Stomach (tissue), 19 donors: ENCODE measurements at places on chromosomes 5 and 9.

DNA sequence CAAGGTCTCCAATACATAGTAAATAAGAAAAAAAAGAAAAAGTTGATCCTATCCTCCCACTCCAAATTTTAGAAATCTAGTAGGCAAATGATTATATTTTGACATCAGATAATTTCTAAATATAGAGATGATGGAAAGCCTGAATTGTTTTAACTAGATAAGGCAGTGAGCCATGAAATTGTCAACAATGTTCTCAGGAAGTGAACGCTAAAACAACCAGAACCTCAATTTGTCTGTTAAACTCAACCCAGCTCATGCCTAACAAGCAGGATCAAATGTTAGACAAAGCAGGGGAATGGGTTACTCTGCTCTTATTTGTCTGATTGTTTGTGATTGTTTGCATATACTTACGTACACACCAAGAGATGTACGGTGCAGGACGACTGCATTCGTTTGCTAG lies 49.2 kb downstream of the ESM1 start:
- peak; percentile 25 for DNase-seq

DNA sequence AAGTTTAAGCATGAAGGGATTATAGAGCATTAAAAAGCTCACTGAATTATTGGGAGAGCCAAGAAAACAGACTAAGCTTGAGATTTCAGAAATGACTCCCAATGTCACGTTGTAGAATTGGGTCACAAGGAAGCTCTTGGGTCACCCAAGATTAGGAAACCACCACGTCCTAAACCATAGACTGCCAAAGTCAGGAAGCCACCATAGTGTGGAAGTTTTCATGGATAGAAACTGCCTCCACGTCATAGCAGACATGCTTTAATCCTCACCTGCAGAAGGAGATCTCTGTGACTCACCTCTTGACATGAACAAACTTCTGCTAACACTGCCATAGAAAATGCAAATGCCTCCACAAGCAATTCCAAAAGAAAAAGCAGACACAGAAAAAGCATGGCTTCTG lies 106.3 kb downstream of the SLC1A3 start:
- no peak for DNase-seq

GRCh38 chr9:34957492-34958410 lies at the start of gene PHF24:
TSS of gene PHF24 (plus strand) at chr9:34958285. CDS start at chr9:34971299, 13,014 bp downstream.
- DNase-seq, result no peak

- DNase-seq, result peak; percentile 86
These were observed 872 bp downstream of the TXNDC15 start for GRCh38 chr5:134874831-134875655.

- DNase-seq, result no peak
These were observed 56.5 kb upstream of the RNF38 start for GRCh38 chr9:36456480-36457065.

GRCh38 chr9:110303133-110303532 lies 34.5 kb downstream of the TXNDC8 start:
- no peak for DNase-seq

DNA sequence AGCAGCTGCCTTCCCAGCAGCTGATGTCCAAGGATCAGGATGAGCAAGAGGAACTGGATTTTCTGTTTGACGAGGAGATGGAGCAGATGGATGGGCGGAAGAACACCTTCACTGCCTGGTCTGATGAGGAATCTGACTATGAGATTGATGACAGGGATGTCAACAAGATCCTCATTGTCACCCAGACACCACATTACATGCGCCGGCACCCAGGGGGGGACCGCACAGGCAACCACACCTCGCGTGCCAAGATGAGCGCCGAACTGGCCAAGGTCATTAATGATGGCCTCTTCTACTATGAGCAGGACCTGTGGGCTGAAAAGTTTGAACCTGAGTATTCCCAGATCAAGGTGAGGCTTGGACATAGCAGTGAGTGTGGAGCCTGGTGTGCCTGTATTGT lies 46.9 kb downstream of the LARP1 start:
- DNase-seq, result no peak

DNA sequence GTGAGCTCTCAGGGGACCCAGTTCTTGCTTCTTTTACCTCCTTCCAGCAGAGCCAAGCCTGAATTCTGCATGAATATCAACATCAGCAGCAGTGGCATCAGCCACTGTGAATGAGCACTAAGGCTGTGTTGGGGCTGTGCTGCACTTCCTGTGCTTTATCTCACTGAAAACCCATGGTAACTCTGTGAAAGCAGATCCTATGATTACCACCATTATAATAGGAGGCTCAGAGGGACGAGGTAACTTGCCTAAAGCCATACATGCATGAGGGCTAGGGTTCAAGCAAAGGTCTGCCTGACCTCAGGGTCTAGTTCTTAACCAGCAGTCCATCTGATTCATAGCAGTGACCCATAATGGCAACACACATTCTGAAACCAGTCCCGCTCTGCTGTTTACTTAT lies 60.5 kb upstream of the RAPGEF1 start:
- no peak for DNase-seq

DNA sequence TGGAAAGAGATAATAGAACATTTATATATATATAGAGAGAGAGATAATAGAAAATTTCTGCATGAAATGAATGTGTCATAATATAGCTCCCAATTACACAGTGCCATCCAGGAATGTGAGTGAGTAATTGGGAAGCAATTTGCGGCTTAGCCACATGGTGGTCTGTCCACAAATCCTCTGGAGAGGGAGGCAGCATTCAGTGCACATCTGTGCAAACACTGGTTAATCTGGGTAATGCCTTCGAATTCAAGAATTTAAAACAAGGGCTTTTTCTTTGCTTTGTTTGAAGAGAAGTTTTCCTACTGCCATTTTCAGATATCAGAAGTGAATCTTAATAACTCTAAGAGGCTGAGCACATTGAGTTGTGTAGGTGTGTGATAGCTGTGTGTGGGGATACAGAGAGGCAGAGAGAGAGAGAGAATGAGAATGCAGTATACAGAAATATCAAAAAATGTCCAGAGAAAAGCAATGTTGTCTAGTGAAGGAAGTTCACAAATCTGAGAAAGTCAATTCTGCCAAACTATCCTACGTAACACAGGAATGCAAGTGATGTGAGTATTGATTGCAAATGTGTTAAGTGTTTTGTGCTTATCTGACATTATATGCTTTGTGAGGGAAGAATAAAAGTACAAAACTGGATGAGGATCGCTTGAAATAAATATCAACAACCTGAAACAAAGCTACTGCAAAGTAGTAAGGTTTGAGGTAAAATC lies 134.6 kb downstream of the EDIL3 start:
- no peak for DNase-seq

- DNase-seq, result no peak
These were observed 111.7 kb upstream of the NEK6 start for GRCh38 chr9:124146031-124146561.

DNA sequence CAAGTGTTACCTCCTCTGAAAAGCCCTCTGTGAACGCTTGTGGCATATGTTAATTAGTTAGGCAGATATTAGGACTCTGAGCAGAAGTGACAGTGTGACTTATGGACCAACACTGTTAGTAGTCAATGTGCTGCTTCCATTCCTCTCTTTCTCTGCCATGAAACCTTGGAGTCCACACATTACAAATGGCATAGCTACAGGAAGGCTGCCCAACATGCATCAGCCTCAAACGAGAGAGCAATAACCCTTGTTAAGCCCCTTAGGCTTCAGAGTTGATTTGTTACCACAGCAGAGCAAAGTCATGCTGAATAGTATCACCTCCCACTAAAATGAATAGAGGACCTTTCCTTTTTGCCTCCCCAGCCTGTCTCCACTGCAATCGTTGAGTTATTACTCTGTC lies 397.7 kb upstream of the SMARCA2 start:
- no peak for DNase-seq

DNA sequence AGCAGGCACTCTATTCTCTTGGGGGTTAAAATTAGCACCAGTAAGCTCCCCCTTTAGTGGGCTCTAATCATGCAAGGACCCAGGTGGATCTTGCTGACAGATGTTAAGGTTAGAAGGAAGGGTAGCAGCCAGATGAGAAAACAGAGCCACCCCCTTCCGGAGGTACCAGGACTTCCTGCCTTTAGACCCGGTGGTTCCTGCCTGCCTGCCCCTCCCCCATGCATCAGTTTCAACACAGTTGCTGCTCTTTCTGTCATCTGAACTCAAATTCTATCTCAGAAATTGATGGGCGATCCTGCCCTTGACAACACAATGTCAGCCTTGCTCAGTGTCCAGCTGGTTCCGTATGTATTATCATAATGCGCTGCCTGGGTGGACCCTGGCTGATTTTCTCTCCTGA lies 287.3 kb downstream of the EBF1 start:
- DNase-seq, result no peak

GRCh38 chr5:126015235-126016181 lies 407.7 kb upstream of the GRAMD2B start:
- DNase-seq, result peak; percentile 17

DNA sequence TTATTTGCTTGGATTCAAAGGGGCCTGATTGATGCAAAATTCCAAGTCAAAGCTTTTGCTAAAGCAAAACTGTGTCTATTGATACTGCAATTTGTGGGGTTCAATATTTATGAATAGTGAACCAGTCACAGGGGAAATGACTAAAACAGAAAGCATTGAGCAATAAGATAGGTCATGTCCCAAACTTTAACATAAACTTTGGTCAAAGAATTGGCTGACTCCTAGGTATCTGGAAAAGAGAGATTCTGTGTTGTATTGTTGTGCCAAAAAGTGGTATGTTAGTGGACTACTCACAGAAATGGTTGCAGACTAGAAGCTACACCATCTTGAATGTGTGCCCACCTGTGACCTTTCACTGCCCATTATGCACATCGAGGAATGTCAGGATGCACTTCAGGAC lies 585.5 kb upstream of the RGMB start:
- no peak for DNase-seq

- DNase-seq, result no peak
These were observed 22.4 kb downstream of the ELOVL7 start for GRCh38 chr5:60821488-60822284.

GRCh38 chr5:35212122-35212982 lies 17.9 kb downstream of the PRLR start:
- no peak for DNase-seq

GRCh38 chr9:109121232-109121796 lies 1.6 kb upstream of the TMEM245 start:
- DNase-seq, result no peak

DNA sequence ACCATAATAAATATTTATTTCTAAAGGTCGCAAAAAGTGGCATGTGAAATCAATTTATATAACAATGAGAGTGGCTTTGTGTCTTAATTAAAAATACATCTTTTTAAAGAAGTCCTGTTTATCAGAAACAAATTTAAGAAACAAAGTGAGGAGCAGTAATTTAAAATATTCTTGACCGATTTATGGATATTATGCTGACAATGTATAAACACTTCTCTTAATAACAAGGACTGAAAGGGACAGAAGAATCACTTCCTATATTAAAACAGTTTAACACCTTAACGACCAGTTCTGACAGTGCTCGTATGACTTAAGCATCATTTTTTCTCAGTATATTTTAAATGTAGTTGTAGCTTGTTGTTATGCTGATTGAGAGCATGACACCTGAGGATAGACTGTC lies 149.1 kb downstream of the GABRB2 start:
- no peak for DNase-seq

GRCh38 chr9:130366888-130367550 lies 77.7 kb upstream of the ASS1 start:
- DNase-seq, result no peak

DNA sequence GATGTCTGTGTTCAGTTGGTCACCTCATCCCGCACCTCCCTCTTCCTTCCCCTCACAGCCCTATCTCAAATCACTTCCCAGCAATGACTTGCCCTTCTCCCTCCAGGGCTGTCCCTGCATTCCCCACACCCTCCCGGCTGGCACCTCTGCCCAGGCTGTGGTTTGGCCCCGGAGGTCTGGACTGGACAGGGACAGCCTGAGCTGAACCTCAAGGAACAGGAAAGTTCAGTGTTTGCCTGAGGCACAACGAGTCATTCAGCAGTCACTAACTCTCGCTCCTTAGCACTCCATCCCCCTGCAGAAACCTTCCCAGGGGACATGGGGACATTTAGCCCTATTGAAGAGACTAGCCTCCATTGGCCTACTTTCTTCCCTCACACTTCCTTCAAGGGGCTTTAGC lies 58.3 kb upstream of the MAP3K1 start:
- no peak for DNase-seq

DNA sequence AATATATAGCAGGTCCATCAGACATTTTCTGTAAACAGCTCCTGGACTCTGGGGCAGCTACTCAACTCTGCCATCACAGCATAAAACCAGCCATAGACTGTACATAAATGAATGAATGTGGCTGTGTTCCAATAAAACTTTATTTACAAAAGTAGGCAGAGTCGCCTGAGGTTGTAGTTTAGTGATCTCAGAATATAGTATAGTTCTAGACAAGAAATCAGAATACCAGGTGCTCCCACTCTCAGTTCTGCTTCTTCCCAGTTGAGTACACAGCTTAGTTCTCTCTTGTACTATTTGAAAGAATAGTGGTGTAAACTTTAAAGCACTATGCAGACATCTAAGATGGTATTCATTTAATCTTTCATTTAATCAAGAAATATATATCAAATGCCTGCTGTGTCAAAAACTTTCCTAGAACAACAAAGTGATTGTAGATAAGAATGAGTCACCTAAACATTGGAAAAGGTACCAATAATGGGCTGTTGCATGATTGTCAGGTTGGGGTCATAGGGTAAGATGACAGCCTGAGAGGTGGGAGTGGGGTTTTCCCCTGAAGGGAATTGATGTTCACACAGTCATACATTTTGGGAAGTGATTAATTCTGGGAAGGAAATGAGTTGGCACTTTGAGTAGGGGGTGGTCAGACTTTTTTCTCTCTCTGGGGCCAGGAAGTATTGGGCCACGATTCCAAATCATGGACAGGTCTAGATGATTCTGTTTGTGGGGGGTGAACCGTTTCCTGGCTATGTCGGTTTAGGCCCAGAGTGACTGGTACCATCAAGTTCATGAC lies 37.0 kb downstream of the TNFSF8 start:
- no peak for DNase-seq

DNA sequence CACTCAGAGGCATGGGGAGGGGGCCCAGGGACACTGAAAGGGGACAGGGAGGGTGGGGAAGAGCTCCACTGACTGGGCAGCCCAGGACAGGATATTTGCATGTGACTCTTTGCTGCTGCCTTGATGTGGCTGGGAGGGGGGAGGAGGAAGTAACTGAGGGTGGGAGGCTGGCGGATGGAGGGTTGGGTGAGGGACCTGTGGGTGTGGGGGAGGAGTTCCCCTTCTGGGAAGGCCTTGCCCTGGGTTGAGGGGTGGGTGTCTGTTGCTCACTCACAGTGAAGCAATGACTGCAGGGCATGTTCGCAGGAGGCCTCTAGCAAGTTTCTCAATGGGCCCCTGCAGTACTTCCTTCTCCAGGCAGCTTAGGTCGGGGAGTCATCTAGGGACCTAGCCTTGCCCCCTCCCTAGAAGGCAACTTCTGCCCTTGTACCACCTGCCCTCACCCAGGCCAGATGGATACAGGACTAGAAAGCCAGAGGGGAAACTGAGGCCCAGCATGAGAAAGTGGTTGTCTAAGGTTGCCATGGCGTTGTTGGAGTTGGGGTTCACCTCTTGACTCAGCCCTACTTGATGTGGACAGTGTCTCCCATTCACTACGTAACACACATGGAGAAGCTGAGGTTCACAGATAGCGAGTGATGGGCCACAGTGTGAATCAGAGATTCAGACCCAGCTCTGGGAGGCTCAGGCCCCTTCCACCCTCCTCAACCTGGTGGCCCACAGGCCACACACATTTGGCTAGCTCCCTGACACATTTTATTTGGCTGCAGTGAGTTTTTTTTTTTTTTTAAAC lies 3.0 kb downstream of the GRK6 start:
- peak; percentile 60 for DNase-seq
